NCI-H1694 (cell line): ENCODE measurements at places on chromosomes 12 and 14.

GRCh38 chr12:111122458-111122878 lies 202.1 kb upstream of the MYL2 start:
- no peak for DNase-seq

DNA sequence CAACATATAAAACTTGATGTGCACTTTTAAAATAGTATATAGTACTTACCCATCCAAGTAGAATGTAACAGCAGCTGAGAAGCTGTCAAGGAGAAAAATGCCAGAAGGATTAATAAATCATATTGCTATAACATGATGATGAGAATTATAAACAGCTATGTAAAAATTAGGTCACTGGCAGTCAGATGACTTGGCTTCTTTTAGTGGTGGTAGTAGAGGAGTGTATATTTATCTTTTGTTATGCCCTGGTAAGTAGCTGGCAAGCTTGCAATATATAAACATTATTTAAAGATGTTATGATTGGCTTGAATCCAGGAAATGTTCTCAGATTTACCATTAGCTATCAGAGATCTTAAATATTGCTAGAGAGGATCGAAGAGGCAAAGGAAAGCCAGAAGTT lies 471.0 kb upstream of the MGAT4C start:
- peak; percentile 5 for DNase-seq

DNA sequence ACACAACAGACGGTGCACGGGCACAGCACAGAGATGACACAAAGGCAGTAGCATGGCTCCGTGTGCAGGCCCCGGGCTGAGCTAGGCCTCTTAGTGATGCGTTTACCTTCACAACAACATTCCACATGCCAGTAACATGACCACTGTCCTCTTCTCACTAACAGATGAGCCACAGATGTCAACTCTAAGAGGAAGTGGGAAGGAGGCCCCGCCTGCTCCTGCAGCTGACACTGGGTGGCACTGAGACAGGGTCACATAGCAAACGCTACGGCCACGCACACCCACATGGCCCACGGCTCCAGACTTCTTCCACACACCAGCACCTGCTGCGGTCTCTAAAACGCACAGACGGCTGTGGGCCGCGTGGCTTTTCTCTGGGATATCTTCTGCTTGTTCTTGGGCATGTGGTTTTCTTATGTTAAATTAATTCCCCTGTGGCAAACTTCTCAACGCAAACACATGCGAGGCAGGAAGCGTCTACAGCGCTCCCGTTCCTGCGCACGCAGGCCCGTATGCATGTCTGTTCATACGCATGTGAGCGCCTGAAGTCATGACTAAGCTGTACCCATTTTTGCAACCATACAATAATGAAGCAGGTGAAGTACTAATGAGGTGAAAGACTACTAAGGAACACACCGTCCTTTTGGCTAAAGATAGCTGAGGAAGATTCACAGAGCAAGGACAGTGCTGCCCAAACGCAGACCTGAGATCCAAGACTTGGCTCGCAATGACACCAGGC lies 26.8 kb downstream of the AMN start:
- no peak for DNase-seq

GRCh38 chr12:70576341-70577282 lies 60.6 kb downstream of the PTPRB start:
- peak; percentile 41 for DNase-seq

DNA sequence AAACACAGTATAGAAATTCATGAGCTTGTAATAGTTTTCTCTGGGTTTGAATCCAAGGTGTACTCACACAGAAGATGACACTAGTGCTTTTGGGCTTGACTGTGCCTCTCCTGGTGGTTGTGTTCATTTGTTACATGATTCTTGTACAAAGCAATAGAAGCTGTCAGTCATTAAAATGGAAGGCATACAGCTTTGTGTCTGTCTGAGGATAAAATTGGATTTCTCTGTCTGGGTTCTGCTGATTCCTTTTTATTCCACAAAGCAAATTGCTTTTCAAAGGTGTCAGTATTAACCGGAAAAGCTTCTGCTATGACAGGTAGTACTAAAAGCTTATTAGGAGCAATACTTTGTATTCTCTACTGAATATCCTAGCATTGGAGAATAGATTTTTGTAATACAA lies 361.2 kb downstream of the SLC6A15 start:
- DNase-seq = no peak
